ENCODE measurements at places on chromosomes 13 and 19.

DNA sequence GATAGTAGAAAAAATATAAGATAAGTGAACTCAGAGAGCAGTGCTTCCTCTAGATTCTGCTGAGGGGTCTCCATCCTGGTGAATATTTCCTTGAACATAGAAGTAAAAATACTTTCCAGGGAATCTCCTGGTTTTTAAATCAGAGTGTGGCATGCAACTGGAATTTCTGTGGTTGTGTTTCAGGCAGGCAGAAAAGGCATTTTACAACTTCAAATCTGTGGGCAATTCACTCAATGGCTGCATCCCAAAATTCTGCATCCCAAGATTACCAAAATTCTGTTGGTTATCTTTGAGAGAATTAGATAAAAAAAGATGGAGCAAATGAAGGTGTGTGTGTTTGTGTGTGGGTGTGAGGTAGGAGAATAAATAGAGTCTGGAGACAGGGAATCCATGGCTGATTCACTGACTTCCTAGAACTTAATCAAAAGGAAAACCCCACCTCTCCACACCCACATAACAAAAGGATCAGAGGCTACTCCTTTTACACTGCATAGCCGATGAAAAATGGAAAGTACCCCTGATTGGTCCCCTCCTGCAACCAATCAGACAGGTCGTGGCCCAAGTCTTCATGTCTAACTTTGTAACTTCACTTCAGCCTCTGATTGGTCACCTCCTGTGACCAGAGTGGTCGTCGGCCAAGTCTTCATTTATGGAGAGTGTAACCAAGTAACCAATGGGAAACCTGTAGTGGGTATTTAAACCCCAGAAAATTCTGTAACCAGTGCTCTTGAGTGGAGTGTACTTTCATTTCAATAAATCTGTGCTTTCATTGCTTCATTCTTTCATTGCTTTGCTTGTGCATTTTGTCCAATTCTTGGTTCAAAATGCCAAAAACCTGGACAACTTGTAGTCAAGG lies 112.8 kb downstream of the DLEU7 start:
- DNase-seq: no peak

DNA sequence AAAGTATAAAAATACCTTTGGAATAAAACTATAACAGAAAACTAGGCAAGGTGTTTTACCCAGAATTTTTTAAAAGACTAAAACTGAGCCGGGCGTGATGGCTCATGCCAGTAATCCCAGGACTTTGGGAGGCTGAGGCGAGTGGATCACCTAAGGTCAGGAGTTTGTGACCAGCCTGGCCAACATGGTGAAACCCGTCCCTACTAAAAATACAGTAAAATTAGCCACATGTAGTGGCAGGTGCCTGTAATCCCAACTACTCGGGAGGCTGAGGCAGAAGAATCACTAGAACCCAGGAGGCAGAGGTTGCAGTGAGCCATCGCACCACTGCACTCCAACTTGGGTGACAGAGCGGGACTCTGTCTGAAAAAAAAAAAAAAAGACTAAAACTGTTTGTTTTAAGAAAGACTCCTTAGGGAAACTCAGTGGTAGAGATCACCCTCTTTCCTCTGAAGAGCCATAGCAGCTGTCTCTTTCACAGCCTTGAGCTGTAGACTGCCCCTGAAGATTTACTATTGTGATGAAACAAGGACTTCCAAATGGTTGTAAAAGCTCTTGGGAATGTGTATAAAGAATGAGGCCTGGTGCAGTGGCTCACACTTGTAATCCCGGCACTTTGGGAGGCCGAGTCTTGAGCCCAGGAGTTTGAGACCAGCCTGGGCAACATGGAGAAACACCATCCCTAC lies 14.7 kb upstream of the KCTD4 start:
- DNase-seq: no peak

- no peak for DNase-seq
Measured at GRCh38 chr19:15021286-15022007, 27.8 kb upstream of the CASP14 start.

DNA sequence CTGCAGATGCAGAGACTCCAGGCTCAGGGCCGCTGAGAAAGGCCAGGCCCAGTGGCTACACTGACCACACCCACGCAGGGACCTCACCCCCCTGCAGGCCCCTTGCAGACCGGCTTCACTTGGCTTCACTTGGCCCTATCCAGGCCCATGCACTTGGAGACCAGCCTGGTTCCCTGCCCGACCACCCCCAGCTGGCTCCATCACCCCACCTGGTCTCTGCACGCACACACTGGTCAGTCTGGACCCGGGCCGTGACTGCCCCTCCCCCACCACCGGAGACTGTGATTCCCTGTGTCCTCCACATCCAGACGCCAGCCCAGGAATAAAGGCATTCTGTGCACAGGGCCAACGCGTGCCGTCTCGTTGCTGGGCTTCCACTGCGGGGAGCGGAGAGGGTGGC lies 4.9 kb upstream of the EBI3 start:
- DNase-seq: no peak

- no peak for DNase-seq
Measured at GRCh38 chr13:74203576-74203975, 69.4 kb upstream of the KLF12 start.

- DNase-seq: no peak
Measured at GRCh38 chr13:44906230-44906629, 83.0 kb downstream of the NUFIP1 start.

DNA sequence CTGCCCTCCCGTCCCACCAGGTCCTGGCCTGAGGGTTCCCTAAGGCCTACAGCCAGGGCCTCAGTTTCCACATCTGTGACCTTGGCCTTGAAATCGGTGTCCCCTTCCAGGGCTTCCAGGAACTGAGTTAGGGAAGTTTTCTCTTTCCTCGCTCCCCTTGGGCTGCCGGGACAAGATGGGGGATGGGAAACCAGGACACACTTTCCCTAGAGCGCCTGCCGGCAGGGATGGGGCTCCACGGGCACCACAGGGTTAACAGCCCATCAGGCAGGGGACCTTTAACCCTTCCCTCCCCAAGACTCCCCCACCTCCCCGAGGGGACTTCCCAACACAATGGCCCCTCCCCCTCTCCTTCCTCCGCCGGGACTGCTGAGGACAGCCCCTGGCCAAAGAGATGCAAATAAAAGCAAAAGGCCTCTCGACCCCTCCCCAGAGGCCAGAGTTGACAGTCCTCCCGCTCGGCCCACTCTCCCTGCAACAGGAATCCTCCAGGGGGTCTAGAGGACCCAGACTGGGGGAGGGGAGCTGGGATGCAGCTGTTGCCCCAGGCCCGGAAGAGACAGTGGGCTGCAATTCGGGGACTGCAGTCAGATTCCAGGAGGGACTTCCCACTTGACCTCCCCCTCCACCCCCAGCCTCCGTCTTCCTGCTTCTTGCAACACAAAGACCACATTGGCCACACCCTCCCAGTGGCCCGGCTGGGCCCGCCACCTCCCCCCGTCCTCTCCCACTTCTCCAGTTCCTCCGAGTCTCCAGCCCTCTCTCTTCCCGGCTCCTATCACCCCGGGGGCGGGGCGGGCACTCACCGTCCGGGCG lies 3.4 kb downstream of the BBC3 start:
- DNase-seq: peak; percentile 94

- no peak for DNase-seq
Measured at GRCh38 chr19:5271145-5271544, 69.5 kb downstream of the PTPRS start.

DNA sequence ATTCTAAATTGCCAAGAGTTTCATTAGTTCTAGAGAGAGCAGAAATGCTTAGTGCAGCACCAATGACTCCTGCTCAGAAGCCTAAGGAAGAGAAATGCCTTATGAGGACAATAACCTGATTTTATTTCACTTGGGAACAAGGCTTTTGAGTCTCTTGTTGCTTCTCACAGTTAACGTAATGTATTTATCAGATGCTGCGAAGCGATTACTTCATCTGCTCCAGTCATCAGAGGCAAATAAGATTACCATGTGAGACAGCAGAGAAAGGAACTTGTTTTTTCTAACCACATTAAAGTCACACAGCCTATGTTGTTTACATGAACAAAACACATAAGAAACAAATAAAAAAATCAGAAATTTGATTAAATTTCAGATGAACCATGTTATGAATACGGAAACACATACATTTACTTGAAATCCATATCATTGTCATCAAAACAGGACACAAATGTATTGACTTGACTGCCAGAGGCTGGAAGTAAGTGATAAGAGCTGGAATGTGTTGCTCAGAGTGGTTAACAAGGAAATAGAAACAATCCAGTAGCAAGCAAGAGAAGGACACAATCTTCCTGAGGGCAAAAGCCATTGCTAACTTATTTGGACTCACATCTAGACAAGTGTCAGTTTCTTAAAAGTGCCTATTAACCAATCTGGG lies 147.3 kb downstream of the LHFPL6 start:
- DNase-seq: no peak

DNA sequence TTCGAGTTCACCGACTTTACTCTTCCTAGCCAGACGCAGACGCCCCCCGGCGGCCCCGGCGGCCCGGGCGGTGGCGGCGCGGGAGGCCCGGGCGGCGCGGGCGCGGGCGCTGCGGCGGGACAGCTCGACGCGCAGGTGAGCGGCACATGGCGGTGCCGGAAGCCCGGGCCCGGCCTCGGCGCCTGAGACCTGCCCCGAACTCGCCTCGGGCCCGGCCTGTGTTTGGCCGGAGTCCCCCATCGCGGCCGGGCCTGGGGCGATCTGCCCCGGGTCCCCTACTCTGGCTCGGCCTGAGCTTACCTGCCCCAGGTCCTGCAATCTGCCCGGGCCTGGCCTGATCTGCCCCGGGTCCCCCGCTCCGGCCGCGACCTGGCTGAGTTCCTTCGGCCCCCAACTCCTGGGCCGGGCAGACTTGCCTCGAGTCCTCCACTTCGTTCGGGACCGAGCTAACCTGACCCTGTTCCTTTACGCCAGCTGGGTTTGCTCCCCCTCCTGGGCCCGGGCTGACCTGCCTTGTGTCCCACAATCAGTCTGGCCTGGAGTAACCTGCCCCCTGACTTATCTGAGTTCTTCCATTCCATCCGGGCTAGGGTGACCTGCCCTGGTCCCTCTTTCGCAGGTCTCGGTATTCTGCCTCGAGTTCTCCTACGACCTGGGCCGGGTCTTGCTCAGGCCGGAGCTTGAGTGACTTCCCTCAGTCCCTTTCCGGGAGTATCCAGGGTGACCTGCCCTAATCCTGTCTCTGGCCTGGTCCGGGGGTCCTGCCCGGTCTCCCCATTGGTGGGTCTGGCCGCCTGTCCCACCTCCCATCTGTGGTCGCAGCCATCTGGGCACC lies 764 bp downstream of the UPF1 start:
- peak; percentile 58 for DNase-seq

- no peak for DNase-seq
Measured at GRCh38 chr19:45954156-45954555, 19.5 kb downstream of the NOVA2 start.

- DNase-seq: no peak
Measured at GRCh38 chr13:51881296-51881695, 19.5 kb downstream of the CCDC70 start.

GRCh38 chr13:27868641-27869435 lies 51.0 kb upstream of the PDX1 start:
- no peak for DNase-seq
